ENCODE measurements at places on chromosomes 2 and 18.

DNA sequence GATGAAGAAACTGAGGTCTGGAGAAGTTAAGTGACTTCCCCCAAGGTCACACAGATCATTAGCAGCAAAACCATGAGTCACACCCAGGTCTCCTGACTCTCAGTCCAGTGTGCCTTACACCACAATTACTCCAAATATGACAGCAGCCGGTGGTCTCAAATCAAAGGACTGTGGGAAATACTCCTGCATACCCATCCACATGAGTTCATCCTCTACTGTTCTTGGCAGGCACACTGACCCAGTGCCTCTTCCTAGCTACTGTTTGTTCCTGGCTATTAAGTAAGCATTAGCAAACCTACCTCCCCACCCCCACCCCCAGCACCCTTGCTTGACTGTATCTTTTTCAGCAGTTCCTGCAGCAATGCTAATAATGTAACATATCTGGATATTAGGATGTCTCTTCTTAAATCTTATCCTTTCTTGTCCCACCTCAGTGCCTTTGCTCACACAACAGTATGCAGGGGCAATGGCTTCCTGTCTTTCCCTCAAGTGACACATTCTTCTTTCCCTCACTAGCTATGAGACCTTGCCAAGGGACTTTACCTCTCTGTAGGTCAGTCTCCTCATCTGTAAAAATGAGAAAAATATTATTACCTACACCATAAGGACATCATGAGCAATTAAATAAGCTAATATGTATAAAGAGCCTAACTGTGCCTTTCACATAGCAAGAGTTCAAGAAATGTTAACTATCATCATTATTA, 46.2 kb downstream of the FAM98A start:
- no peak for DNase-seq

DNA sequence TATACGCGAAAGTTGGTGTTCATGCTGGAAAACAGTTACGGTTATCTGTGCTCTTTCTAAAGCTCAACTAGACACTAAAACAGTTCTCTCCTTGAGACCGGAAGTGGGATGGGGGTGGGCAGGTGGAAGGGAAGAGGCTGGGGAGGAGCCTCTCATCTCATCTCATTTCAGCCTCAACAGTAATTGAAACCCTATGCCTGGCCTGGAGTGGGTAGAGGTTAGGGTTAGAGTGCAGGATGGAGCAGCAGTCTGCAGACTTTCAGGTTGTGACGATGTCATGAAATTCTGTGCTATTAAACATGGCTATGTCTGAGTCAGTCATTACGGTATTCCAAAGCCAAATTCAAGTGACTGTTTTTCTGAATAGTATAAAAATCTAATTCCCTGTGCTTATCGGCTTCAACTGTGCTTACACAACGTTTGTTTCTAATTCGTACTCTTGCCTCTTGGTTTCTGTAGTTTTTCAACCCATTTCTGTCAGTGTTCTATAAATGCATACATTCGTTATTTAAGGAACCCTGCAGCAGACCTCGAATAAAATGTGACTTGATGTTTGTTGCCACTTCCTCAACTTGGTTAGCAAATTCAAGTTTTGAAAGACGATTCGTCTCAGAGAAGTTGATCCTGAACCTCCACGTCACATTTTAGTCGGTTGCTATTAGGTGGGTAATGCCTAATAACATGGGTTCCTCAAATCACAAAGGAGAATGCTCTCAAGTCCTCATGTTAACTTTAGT, 75.8 kb upstream of the TCF7L1 start:
- no peak for DNase-seq

- no peak for DNase-seq
Measured at GRCh38 chr18:49874238-49874637, 60.9 kb upstream of the ACAA2 start.

DNA sequence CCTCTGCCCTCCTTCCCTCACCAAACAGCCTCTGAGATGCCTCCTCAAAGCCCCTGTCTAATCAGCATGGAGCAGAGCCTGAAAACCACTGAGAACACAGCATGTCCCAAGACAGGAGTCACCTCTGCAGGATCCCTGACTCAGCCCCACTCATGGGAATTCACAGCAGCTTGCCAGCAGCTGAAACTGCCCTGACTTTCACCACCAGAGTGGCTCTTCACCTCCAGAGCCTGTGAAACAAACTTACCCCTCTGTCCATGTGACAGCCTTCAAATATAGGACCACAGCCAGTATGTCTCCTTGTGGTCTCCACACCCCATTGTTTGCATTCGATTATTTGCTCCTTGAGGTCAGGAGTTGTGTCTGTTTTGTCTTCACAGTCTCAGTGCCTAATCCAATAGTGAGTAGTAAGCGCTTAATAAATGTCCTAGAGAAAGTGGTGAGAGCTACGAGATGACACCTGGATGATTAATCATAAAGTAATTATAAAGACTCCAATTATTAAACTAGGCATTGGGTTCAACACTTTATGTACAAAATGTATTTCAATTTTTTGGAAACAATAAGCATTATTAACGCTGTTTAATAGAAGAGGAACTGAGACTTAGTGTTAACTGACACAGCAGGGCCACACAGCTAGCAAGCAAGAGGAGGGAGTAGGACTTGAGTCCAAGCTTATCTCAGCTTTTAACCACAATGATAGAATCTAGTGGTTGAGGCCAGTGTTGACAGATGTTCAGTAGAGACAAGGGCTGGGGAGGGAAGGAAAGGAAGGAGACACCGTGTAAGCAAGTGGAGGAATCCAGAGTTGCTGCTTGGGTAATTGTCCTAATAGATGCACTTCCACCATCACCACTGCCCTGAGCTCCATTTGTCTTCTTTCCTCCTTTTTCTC, 358.7 kb upstream of the TNP1 start:
- DNase-seq = no peak

GRCh38 chr2:11681722-11682589, 12.0 kb upstream of the NTSR2 start:
- no peak for DNase-seq

DNA sequence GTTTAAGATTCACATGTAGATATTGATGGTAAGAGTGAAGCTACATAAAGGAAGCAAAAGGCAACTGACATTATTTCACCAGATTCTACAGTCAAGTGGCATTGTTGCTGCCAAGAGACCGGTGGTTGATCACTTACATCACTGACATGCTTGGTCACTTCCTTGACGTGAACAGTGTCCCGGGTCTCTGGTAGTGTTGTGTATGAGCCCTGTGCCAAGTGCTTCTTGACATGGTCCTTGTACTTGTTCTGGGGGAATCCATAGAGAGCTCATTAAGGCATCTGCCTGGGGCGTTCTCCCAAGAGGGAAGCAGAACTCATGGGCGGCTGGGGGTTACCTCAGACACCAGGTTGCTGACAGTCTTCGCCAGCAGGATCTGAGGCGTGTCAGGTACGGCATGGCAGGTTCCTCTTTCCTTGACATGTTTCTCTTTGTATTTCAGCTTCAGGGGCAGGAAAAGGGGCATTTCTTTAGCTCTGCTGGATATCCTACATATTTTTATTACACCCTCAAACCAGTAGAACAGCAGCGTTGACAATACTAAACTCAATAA, 116.2 kb downstream of the RIF1 start:
- no peak for DNase-seq

GRCh38 chr18:12072996-12073395, 20.6 kb upstream of the ANKRD62 start:
- no peak for DNase-seq

- DNase-seq = no peak
Measured at GRCh38 chr2:238381341-238382115, 45.2 kb upstream of the ASB1 start.

DNA sequence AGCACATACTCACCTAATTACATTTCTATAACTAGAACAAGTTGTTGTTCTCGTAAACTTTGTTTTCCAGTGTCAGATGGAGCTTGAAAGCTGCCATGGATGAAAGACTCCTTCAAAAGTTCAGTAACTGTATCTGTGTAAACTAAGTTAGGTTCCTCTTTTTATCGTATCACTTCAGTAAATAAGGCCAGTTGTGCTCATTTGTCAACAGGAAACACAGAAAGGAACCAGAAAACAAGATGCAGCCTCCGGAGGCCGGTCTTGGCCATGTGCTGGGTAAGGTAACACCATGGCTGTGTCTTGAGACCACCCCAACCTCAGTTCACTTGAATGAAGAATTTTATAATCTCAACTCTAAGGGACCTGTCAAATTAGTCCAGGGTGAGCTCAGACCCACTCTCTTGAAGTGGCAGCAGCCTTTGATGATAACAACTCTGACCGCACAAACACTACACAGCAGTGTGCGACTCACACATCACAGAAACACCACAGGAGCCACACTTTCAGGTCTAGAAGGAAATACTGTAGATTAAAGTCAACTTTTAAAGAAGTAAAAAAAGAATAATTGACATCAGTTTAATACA, 213.8 kb downstream of the AFF3 start:
- DNase-seq = no peak

GRCh38 chr2:190404487-190404886, 3.7 kb upstream of the MFSD6 start:
- no peak for DNase-seq

DNA sequence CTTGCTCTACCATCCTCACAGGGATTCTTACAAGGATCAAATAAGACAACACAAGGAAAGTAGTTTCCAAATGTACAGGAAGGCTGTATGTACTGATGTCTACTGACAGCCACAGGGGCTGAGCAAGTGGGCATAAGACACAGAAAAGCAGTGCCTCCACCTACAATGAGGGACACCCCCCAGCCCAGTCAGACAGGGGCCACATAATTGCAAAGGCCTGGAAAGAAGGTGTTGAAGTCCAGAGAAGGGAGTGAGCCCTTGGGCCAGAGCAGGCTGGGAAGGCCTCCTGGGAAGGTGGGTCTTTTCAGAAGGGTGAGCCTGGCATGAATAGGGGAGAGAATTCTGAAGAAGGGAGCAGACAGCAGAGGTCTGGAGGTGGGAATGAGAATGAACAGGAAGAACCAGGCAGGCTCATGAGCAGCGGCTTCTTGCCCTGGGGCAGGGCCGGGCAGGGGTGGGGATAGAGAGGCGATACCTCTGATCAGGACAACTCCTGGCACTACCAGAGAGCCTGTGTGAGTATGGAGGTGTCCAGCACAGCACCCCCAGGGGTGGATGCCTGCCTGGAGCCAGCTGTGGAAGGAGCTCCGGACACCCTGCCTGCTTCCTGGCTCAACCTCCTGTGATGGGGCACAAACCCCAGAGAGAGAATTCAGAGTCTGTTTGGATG, 30.1 kb downstream of the HS1BP3 start:
- no peak for DNase-seq

DNA sequence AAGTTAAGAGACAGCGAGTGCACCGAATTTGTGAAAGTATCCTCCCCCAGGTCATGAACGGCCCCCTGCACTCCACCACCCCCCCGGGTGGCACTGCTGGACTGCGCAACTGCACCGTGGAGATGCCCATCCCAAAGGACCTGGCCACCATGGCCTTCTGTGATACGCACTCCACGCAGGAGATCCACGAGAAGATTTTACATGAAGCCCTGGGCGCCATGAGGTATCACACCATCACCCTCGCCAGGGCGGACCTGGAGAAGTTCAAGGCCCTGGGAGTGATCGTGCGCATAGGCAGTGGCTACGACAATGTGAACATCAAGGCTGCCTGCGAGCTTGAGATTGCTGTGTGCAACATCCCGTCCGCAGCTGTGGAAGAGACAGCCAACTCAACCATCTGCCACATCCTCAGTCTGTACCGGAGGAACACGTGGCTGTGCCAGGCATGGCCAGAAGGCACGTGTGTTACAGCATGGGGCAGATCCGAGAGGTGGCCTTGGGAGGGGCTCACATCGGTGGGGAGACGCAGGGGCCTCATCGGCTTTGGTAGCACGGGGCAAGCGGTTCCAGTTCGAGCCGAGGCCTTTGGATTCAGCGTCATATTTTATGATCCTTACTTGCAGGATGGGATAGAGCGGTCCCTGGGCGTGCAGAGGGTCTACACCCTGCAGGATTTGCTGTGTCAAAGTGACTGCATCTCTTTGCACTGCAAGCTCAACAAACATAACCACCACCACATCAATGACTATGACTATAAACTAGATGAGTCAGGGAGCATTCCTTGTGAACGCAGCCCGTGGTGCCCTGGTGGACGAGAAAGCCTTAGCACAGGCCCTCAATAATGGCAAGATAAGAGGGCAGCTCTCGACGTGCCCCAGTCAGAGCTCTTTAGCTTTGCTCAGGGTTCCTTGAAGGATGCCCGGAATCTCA, 290.8 kb upstream of the MC4R start:
- no peak for DNase-seq

DNA sequence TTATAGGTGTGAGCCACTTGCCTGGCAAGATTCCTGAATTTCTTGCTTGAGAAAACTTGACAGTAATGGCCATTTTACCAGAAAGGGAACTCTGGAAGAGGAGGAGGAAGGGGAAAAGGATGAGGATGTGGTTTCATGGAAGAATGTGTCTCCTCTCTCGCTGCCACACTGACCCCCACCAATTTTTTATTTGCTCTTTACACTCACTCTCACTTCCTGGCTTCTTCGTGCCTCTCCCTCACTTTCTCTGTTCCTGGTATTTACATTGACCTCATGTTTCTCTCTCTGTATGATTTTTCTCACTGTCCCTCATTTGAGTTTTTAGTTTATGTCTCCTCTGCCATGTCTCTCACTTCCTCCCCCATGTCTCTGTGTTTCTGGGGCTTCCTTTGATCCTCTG, 134.5 kb upstream of the CAB39 start:
- no peak for DNase-seq

- DNase-seq = no peak
Measured at GRCh38 chr2:181188605-181189004, 208.2 kb downstream of the UBE2E3 start.

DNA sequence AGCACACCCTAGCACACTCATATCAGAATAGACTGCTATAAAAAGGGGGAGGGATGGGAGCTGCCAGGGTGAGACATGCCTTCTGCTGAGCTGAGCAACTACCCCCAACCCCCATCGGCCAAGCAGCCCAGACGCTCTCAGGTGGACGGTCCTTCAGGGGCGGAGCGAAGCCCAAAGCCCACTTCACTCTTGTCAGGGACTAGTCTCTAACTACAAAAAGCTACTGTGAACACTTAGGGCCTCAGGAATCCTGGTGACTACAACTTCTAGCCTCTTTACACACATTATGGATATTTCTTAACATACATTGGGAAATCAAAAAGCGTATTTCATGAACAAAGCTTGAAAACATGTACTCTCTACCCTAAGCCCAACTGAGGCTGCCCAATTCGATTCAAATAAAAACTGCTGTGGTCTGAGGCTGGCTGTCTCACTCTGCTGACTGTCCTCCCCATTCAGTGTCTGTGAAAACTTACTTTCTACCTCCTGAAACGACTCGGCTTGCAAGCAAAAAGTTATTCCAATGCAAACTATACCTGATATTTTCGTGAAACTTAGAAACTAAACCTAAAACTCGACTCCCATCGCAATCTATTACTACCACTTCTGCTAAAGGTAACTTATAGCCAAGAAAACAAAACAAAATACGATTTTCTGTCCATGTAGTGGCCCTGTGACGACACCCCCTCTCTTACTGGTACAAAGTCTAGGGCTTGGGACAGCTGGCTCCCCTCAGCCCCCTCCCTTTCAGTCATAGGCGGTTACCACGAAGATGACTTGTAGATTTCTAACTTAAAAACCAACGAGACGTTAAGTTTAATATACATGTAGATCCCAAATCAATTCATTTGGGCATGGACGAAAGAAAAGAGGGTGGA, 1.2 kb downstream of the SERTAD2 start:
- no peak for DNase-seq

All from GM12878 (cell line).